Non-pigmented ciliary epithelial cell (primary cell): ENCODE measurements at places on chromosomes 1 and 21.

DNA sequence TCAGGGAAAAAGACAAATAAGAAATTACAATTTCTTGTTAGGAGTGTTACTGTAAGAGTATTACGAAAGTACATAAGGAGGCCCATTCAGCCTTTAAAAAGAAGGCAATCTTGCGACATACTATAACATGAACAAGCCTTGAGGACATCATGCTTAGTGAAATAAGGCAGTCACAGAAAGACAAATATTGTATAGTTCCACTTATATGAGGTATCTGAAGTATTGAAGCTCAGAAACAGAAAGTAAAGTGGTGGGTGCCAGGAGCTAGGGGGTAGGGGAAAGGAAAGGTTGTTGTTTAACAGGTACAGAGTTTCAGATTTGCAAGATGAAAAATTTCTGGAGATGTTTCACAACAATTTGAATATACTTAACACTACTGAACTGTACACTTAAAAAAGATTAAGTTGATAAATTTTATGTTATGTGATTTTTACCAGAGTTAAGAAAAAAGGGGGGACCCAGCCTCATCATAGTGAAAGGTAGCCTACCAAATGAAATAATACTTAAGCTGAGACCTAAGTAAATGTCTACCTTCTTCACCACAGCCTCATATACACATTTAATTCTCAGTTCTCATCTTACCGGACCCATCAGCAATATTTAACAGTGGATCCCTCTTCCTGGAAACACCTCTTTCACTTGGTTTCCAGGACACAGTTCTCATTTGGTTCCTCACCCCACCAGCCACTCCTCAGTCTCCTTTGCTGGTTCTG is 19.5 kb downstream of the USP24 start:
- no peak for DNase-seq

DNA sequence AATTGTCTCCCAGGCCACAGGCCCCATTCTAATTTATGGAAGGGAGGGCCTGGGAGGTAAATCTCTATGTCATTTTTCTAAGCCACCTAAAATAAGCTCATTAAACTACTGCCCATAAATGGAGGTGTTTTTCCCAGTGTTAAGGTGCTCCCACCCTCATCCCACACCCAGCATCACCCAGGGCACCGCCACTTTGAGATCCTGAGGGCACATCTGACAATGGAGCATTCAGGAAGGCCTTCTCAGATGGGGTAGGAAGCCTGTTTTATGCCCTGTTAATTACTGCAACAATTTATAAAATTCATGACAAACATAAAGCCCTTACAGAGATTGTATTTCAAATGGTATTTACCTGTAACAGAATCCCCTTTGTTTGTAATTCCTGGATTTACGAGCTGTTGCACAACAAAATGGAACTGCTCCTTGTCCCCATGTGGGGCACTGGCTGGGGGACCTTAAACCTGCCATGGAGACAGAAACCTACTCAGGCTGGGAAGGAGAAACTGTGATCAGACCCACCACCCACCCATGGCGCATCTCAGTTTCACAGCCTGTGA is 319.5 kb upstream of the USP24 start:
- no peak for DNase-seq

- DNase-seq, result no peak
Measured at GRCh38 chr1:245604979-245605378, 450.2 kb downstream of the KIF26B start.

GRCh38 chr1:227035316-227035715 is 95.2 kb downstream of the COQ8A start:
- no peak for DNase-seq

- no peak for DNase-seq
Measured at GRCh38 chr1:117559139-117559538, 46.7 kb upstream of the TENT5C start.

DNA sequence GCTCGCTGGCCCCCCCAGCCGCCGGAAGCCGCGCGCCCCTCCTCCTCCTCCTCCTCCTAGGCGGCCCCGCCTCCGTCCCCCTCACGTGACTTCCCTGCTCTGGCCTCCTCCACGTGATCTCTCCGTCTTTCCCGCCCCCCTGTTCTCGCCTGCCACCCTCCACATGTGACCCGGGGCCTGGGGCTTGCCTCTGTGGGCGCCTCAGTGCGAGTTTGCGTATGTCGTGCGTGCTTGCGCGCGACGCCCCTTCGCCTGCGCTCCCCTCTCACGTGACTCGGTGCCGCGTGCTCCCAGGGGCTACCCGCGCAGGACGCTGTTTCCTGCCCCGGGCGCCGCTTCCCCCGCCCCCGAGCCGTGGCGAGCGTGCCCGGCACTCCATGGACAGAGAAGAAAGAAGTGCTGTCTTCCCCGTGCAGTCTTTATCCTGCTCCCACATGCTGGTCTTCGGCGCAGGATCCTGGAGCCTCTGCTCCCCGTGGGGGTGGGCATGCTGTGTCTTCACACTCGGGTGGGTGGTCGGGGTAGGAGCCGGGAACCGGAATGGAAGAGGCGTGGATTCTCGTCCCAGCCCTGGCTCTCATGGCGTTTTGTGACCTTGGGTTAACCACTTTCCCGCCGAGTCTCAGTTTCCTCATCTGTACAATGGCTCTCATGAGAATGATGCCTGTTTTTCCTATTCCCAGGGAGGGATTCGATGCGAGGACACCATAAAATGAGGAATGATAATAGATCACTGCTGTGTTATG is 431 bp upstream of the UBE2Q1 start:
- peak; percentile 88 for DNase-seq

GRCh38 chr1:167431909-167432650 is 86.2 kb downstream of the CD247 start:
- DNase-seq, result no peak

DNA sequence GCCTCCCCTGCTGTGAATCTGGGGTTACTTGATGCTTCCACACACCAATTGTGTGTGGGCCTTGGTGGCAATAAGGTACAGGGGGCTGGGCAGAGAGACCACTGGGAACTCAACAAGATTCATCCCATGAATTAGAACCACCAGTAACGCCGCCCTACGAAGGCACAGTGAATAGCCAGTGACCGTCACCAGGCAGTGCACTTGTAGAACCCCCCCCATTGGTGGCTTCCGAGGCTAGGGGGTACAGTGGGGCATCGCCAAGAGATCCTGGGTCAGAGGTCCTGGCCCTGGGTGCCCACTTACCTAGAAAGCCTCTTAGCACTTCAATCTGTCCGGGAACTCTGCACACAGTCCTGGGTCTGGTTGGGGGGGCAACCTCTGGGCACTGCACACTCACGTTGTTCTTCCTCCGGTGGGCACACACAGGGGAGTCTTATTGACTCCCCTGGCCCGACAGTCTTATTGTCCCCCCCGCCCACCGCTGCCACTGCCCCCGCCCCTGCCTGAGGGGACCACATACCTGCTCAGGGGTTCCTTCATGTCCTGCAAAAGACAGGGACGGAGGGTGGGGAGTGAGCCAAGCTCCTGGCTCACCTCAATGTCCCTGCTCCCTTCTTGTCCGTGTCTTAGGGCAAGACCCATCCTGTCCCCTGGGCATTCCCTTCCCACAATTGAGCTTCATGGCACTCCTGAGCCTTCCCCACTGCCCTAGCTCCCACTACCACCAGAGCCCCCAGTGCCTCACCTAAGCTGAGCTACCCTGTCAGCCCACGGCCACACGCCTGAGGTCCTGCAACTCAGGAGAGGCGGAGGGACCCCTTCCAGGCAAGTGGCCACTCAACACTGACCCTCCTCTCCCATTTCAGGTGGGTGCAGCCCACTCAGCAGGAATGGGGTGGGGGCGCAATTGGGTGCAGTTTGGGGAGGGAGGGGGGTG is 2.5 kb upstream of the TRIM11 start:
- no peak for DNase-seq

DNA sequence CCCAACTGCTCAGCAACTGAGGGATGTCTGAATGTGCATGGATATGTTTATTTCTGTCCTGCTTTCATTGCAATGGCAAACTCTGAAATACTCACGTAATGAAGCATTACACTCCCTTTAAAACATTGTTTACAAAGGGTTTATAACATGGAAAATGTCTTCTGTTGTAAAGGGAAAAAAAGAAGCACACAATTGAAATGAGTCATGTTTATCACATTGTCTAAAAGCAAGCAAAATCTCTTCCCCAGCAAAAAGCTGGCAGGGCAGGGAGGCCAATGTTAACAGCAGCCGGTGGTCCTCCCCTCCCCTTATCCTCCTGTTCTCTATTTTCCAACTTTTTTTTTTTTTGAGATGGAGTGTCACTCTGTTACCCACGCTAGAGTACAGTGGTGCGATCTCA is 3.9 kb upstream of the EFNA1 start:
- no peak for DNase-seq

GRCh38 chr21:29256126-29256910 is 42.4 kb upstream of the BACH1 start:
- no peak for DNase-seq

DNA sequence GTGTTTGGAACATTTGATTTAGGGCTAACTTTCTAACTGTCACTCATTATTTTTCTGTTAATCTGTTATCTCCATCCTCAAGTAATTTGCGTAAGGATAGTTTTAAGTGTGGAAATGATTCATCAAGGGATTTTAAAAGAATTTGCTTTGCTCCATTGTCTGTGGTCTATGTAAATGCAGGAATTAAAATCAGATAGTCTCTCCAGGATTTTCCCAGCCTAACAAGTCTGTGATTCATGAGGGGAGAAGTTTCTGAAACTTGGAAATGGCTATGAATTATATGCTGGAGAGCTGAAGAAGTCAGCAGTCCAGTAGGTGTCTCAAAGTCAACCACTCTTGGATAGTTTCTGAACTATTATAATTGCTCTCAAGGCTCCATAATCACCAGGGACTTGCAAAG is 264.5 kb downstream of the MRPL39 start:
- DNase-seq, result no peak

GRCh38 chr1:183543619-183544204 is 46.5 kb downstream of the NCF2 start:
- DNase-seq, result peak; percentile 36

- DNase-seq, result no peak
Measured at GRCh38 chr1:191260056-191260455, 782.4 kb upstream of the BRINP3 start.

DNA sequence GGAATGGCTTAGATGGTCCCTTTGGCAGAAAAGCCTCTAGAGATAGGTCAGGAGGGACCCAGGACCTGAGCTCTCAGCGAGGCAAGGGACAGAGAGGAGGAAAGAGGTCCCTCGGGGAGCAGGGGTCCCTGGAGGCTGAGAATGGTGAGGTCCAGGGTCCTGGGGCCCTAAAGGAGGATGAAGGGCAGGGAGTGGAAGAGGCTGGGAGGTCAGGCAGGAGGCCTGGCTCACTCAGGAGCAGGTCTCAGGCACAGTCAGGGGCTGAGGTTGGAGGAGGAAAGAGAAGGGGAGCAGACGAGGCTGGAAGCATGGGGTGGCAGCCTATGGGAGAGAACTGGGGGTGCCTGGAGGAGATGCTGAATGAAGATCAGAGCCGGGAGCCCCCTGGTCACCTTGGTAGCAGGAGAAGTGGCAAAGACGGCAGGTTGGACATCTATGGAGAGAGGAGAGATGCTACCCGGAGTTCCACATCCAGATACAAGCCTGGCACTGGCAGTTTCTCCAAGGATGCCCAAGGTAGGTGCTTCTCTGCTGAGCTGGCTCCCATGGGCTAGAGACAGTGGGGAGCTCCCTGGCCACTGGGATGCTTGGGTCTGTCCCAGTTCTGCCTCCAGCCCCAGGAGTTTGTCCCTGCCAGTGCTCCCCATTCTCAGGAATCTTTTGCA is 22.6 kb downstream of the IGFN1 start:
- no peak for DNase-seq

DNA sequence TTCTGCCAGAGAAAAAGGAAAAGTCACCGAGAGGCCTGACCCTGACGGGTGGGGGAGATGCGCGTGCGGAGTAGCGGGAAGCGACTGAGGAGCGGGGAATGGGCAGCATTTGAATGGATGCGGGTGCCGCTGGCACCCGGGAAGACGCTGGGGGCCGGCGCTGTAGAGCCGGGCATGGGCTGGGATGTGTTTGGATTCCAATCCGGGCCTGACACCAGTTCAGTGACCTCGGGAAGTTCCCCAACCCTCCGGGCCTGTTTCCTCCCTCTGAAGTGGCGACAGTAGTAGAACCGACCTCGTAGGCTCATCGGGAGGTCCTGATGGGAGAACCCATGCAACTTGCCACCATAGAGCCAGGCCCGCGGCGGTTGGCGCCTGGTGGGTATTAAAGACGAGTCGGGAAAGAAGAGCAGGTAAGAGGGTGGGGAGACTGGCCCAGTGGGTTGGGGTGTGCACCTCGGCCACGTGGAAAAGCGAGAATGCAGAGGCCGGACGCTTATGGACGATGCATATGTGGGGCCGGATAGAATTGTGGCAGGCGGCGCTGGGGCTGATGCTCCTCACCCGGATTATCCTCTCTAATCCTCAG is 642 bp upstream of the SLC16A1 start:
- no peak for DNase-seq

DNA sequence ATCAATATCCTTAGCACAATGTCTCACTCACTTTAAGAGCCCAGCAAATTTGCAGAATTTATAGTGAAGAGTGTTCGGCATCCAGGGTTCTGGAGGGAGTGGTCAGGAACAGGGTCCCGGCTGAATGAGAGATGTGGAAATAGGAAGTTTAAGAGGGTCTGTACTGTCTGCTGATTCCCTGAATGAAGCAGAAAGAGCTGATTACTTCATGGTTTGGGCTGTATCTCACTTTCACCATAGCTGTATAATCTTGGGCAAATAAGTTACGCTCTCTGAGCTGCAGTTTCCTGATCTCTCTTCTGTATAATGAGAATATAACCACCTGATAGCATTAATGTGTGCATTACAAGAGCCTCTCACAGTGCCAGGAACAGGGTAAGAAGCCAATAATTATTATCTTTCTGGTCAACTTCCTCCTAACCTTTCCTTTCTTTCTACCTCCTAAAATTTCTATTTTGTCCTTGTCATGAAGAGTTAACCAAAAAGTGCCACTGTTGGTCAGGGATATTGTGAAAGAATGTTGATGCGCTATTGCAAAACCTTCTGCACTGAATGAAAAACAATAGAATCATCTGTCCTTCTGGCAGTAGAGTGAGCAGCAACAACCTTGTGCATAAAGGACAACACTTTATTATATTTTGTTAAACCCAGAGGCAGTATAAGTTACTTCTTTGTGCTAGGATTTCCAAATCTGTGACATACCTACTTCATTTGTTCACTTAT is 14.7 kb upstream of the PTGFR start:
- DNase-seq, result no peak

GRCh38 chr1:107740579-107740978 is 224.4 kb downstream of the VAV3 start:
- DNase-seq, result no peak

GRCh38 chr1:43034195-43034658 is 75.6 kb upstream of the SLC2A1 start:
- no peak for DNase-seq

DNA sequence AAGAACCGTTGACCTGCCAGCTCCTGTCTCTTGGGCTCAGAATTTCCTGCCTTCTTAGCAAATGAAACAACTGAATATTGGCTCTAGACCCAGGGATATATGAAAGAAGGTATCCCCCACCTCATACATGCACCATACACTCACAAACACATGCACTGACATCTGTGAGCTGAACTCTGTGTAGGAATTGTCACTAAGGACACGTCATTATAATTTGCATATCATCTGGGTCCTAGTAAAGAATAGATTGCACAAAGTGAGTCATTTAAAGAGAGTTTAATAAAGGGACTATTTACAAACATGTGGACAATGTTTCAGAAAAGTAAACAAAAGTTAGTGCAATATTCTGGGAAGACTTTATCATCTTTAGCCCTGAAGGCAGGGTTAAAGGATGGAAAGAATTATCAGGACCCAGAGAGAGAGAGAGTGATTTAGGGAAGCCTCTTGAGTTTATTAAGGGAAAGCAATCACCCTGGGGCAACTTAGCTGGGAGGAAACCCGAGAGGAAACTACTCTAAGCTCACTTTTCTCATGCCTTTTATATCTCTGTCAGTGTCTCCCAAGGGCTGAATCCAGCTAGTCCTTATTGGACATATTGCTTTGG is 74.1 kb upstream of the PLA2G4A start:
- no peak for DNase-seq
